ENCODE measurements at places on chromosomes 3 and 15.

- no peak for DNase-seq
These were observed 870.2 kb downstream of the SI start for GRCh38 chr3:164208048-164208447.

GRCh38 chr3:142943349-142943748, 20.1 kb downstream of the PAQR9 start:
- DNase-seq: no peak

DNA sequence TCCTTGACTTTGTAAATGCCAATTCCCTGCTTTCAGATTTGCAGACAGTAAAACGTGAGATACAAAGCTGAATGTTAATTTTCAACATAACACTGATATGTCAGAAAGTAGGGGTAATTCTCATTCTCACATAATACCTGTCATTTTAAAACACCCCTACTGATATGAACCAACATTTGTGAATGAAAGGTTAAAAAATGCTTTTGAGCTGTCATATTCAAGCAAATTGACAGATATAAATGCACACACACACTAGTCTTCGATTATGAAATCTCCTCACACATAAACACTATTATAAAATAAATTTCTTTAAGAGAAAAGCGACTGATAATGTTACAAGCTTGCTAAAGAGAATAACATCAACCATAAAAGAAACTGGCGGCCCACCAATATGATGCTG, 128.8 kb downstream of the PEAK1 start:
- DNase-seq: no peak

GRCh38 chr3:61848885-61849284, 287.5 kb downstream of the PTPRG start:
- DNase-seq: no peak

GRCh38 chr15:52067545-52067926, 45.0 kb downstream of the BCL2L10 start:
- DNase-seq: no peak

DNA sequence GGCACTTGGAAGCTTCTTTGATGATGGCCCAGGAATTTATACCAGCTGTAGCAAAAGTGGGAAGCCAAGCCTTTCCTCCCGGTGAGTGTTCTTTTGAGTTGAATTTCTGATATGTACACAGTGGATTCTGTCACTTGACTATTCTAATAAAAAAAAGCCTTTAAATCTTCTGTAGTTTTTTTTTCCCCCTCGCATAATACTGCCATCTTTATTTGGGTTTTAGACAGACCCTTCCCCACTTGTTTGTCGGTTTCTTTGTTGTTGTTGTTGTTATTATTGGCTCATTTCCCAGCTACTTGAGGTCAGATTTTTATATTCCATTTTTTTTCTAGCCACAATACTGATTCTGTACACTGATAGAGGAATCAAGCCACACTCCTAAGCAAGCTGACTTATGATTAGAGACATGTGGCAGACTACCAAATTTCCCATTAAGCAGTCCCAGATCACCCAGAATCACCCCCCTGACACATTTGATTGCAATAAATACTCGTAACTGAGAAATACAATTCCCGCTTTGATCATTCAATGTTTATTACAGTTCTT, 122.4 kb upstream of the IL12A start:
- no peak for DNase-seq

DNA sequence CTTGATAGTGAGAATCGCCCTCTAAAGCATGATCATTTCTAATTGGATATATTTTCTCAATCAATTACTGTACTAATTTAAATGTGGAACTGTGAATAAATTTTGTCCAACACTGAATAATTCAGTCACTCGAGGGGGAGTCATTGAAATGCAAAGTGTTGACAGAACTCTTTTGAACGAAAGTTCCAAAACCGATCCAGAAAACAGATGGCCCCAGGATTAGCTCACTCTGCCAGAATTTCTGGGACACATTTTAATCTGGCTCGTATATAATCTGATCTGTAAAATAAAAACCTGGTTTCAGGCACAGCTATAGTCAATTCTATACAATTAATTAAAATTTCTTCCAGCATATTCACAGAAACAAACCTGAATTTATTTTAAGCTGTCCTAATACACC, 580.4 kb downstream of the ROBO1 start:
- no peak for DNase-seq

DNA sequence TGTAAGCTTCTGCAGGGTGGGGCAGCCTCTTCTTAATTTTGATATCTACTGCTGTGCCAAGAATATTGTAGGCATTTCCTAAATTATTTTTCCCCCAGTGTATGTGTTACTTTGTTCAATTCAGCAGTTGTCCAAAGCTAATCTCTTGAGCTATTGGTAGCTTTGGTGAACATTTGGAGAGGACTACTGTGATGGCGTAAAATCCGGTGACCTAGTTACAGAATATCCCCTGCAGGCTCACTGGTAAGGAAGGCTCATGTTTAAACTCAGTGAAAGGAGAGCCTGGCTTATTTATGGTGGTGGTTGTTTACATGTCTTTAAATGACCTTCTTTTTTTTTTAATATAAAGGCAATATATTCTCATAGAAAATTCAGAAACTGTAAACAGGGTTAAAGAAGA, 105.6 kb downstream of the LPP start:
- no peak for DNase-seq

DNA sequence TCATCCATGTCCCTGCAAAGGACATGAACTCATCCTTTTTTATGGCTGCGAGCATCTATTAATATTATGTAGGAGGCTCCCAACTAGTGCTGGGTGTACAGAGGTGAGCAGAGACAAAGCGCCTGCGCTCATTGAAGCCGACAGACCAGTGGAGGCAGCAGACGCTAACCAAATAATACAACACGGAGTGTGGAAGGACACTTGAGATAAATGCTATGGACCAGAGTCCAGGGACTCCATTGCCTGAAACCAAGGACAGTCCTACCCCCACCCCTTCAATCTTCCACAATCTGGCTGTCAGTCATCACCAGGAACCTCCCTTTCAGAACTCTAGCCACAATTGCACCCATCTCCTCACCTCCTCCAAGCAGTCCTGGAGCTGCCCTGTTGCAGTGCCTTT, 41.5 kb downstream of the KLHL6 start:
- no peak for DNase-seq

GRCh38 chr3:142022381-142022780, 127.0 kb downstream of the TFDP2 start:
- no peak for DNase-seq

DNA sequence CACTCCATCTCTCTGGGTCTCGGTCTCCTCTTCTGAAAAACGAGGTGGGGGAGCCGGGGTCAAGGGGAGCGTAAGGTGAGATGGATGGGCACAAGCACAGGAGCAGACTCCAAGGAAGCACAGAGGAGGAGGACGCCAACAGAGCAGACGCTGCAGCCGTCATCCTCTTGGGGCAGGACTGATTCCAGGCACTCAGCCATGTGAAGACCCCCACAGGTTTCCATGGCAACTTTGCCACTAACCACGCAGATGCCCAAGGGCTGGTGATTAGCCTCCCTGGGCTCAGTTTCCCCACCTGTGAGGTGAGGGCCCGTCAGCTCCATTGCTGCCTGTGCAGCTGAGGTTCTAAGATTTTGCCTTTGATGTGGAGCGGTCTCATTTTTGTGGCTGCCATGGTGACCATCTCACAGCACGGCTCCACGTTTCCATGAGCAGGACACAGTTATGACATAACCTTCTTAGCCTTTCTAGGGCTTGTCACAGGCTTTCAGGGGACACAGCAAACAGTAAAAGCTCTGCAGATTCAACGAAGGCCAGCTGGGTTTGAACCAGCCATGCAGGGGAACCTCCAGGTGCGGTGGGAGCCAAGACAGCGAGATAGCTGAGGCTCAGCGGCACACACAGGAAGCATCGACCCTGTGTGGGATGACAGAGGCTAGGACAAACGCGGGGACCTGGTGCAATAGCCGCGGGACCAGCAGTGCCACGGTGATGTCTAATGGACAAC, 170.3 kb downstream of the NUP210 start:
- no peak for DNase-seq

DNA sequence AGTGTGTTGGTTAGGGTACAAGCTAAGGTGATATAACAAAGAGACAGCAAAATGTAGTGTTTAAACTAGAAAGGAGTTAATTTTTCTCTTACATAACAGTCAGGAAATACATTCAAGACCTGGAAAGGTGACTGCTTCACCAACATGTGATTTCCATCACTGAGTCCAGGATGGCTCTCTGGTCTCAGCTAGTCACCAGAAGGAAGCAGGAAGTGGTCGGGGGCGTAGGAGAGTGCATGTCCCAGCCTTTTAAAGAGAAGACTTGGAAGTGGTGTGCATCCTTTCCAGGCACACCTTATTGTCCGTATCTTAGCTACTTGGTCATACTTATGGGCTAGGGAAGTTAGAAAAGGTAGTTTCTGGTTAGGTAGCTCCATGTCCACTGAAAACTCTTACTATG, 11.1 kb upstream of the UBE2Q2 start:
- no peak for DNase-seq

DNA sequence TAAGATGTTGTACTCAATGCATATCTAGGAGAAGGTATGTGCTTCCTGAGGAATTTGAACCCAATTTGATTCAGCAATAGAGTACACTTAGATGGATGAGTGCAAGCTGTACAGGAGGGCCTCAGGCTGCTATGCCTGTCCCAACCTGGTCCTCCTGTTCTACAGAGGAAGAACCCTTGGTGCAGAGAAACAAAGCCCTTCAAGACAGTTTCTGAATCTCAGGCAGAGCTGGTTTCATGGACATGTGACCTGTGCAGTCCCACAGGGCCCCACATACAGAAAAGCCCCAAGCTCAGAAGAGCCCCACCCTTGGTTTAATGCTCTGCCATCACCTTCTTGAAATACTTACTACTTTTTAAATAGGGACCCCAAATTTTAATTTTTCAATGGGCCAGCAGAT, 15.3 kb downstream of the FOXP1 start:
- DNase-seq: no peak

- DNase-seq: no peak
These were observed 453.1 kb downstream of the IL5RA start for GRCh38 chr3:2656806-2657777.

- peak; percentile 67 for DNase-seq
These were observed 6.5 kb upstream of the USP3 start for GRCh38 chr15:63497642-63498467.

DNA sequence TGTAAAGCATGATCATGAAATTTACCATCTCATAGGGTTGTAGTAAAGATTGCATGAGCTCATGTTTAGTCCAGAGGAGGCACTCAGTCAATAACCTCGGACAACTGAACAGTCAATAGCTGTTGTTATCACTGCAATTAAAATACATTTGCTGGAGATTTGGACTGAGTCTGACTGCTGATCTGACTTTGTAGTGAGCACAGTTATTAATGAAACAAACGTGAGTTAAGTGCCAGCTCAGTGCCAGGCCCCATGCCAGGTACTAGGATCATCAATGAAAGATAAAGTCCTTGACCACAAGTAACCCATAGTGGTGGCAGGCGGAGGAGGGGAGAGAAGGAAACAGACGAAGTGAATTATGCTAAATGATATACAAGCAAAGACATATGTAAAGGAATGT, 43.7 kb upstream of the PRICKLE2 start:
- no peak for DNase-seq

DNA sequence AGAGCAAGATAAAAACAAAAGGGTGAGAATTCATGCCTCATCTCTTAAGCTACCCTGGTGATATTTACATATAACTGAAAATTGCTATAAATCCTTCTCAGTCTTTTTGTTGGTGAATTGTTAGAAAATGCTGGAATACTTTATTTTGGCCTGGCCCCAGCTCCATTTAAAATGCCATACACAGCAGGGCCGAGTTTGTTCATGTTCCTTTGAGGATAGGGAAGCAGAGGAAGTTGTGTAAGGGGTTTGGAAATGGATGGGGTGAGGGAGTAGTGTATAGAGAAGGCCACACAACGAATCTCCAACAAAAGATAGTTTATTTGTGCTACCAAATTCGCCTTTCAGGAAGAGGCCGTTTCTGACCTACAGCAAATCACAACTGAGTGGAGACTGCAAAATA, 78.6 kb upstream of the ADAMTS9 start:
- no peak for DNase-seq

- DNase-seq: peak; percentile 34
These were observed at the start of gene KCNH8 for GRCh38 chr3:19147905-19148767. Gene KCNH8, plus strand, starts transcription at chr3:19148510. Its CDS starts 210 bp downstream, at chr3:19148720.

DNA sequence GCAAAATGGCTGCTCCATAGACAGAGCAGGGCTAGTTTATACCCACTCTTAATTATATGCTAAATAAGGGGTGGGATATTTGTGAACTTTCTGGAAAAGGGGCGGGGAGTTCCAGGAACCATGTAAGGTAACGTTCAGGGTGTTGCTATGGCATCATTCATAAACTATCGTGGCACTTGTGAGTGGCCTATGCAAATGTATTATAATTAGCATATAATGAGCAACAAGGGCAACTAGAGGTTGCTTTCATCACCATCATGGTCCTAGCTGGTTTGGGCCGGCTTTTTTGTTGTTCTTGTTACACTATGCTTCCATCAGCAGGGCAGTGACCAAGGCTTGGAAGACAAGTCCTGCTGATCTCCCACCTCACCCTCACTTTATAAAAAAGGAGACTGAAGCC, 43.2 kb upstream of the FGD5 start:
- DNase-seq: no peak

- no peak for DNase-seq
These were observed 345.1 kb downstream of the IL5RA start for GRCh38 chr3:2765002-2765579.

GRCh38 chr3:31710123-31710803, 177.5 kb downstream of the STT3B start:
- no peak for DNase-seq

GRCh38 chr15:48644827-48645557, 517 bp downstream of the FBN1 start:
- DNase-seq: peak; percentile 34

DNA sequence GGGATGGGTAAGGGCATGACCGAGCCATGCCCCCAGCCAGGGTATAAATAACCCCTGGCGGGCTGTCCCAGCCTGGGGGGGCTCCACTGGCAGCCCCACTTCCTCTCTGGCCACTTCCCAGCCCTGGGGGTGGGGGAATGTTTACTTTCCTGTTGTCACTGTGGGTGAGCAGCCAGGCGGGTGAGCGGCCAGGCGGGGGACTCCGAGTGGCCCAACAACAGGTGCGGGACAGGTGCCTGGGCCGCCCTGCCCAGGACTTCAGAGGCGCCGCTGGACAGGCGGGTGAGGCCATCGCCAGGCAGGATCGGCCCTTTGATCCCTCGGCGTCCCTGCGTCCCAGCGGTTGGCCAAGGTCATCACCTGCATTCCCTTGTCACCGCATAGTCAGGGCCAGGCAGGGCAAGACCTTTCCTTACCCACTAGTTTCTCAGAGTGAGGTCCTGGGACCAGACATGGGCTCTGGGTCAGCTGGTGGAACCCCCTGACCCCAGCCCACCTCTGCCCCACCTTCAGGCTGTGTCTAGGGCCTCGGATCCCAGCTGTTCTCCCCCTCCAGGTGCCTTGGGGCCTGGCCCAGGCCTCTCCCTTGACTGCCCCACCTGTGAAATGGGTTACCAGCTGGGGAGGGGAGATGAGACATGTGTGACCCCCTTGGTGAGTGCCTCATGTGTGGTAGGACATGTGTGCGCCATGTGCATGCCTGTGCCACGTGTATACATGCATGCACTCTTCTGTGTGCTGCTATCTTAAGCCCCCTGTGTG, 16.6 kb downstream of the SEMA3F start:
- no peak for DNase-seq

DNA sequence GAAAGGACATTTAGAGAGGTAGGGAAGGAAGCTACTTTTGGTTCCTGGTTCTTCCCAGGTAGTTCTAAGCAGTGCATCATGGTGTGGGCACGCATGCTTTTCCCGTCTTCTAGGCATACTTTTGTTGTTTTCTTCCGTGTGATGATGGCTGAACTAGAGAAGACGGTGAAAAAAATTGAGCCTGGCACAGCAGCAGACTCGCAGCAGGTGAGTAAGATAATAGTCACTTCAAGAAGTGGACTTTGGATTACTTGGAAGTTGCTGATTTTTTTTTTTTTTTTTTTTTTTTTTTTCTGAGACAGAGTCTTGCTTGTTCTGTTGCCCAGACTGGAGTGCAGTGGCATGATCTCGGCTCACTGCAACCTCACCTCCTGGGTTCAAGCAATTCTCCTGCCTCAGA, 17.9 kb downstream of the FANCD2OS start:
- no peak for DNase-seq

Measured in activated T-cell treated with anti-CD3 and anti-CD28 coated beads, Interleukin-2, amount 50 U/mL, for 48 hours (primary cell).